ENCODE measurements at places on chromosomes 1 and 21.

DNA sequence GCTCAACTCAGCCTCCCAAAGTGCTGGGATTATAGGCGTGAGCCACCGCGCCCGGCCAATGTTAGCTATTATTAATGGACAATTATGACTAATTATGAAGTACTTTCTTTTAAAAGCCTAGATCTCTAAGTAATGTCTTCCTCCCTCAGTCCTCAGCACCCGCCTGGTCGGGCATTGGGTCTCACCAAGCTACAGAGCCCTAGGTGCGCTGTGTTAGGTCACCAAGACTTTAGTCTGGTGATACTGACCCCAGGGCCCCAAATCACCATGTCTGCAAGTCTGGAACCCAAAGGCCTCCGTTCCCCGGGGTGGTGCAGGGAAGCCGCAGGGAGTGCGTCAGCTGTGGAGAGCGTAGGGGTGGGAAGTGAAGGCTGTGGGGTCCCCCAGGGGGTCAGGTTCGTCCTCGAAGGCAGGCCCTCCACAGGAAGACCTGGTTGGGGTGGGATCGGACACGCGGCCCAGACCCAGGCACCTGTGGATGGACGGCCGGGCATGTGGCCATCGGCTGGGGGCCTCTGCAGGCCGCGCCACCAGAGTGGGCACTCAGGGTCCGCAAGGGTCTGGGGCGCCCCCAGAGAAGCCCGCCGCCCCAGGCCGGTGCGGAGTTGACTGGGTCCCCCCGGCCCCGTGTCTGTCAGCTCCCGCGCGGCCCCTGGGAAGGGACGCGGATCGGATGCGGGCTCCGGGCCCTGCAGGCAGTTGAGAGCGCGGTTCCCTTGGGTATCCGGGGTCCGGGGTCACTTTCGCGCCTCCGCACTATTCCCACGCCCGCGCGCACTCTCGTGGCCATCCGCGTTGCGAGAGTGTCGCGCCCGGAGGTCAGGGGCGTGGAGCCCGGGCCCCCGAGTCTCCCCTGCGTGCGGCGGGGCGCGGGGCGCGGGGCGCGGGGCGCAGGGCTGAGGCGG, 710 bp upstream of the PDXK start:
- DNase-seq = no peak

DNA sequence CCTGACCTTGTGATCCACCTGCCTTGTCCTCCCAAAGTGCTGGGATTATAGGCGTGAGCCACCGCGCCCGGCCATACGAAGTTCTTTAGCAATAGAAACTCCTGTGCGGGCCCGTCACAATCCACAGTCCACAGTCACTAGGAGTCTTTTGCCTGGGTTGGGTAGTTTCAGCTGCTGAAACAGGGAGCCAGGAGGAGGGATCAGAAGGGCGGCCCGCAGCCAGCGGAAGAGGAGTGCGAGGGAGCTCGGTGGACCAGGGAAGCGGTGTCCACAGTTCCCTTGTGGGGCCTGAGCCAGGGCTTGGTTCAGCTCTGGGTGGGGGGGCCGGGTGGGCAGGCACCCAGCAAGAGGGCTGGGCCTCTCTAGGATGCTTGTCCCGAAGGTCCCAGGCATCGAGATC, 17.9 kb upstream of the HSPG2 start:
- no peak for DNase-seq

DNA sequence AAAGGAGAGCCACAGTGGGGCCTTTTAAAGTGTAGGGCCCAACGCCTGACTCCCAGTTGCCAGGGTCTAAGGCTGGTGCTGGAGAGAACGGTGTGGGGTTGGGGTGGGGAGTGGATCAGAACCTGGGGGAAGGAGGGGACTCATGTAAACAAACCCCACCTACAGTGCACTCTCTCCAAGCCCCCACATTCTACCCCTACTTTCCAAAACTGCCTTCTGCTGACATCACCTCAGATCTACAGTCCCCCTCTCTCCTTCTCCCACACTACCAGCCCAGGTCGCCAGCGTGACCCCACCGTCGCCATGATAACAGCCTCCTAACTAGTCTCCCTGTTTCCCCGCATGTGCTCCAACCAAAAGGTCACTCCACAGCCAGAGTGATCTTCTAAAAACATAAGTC, 26.6 kb downstream of the TNNT2 start:
- no peak for DNase-seq

DNA sequence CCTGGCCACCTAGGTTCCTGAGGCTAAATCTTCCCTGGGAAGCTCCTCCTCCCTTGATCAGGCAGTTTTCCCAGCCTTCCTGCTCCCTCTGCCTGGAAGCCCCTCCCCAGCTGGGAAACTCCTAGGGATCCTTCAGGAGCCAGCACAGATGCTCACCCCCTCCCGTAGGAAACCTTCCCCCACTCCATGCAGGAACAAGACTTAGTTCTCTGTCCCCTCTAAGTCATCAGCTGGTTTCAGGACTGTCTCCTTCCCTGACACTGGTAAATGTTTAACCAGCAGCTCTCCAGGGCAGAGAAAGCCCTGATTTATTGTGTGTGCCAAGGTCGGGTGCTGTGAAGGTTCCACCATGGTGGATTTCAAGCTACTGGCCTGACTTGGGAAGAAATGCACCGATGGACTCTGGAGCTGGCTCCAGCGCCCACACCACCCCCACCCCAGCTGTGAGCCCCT, 25.0 kb downstream of the TTC39A start:
- no peak for DNase-seq

- DNase-seq = no peak
Observed at GRCh38 chr1:212982430-212983152, 32.2 kb downstream of the VASH2 start.

DNA sequence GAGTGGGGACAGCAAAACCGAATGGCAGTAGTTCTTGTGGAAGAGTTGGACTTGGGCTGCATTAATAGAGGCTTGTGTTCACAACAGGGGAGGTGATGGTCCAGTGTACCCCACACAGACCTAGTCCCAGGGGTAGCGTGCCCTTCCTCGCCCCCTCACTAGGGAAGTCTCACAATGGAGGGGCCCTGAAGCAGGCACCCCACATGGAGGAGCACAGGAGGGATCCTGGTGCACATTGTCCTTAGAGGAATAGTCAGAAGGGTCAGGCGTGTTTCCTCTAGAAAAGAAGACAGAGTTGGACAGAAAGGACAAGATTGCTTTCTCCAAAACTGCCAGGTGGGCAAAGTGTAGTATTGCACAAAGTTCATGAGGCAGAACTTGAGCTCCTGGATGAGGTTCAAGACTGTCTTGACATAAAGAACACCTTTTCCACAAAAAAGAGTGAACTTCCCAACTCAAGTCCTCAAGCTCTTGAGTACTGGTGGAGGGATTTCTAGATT, 23.3 kb downstream of the ETNK2 start:
- no peak for DNase-seq

DNA sequence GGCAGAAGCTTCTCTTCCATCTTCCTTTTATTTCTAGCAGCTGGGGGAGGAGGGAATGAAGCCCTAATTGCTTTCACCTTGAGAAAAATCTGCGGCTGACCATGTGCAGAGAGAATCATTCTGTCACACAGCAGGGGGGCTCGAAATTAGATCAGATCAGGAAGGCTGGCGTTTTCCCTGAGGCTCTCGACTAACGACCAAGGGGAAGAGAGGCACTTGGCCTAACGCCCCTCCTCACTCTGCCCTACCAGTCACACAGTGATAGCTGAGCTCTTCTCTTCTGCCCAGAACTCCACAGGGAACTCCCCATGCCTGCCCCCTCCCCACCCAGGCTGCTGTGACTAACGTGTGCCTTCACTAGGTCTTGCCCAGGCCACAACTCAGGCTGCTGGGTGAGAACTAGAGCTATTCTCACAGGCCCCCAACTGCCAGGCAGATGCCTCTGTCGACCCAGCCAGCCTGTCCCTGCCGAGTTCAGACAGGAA, 26.5 kb upstream of the KHDRBS1 start:
- peak; percentile 24 for DNase-seq

DNA sequence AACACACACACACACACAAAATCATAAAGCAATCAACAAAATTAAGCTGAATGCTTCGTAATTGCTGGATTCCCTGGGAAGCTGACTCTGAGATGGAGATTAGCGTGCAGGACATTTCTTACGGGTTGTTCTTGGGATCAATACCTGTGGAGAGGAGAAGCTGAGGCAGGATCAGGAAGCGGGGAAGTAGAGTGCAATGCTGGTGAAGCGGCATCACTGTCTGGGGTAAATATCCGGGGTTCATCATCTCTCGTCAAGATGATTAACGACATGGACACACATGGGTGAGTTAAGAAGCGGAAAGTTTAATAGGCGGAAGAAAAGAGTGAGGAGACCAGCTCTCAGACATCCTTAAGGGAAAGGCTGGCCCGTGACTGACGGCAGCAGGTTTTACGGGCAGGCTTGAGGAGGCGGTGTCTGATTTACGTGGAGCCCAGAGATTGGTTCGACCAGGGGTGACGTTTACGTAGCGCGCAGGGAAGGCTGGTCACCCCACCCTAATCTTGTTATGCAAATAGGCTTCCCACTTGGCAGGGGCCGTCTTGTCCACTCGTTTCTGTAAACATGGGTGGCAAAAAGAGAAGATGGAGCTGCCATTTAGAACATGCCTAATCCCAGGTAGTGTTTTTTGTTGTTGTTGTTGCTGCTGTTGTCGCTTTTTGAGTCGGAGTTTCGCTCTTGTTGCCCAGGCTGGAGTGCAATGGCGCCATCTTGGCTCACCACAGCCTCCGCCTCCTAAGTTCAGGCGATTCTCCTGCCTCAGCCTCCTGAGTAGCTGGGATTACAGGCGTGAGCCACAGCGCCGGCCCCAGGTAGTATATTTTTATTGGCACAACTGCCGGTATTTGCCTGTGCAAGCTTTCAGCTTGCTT, 135.6 kb upstream of the KCNJ15 start:
- no peak for DNase-seq

GRCh38 chr1:186099336-186100104, 275.5 kb downstream of the TPR start:
- DNase-seq = no peak

DNA sequence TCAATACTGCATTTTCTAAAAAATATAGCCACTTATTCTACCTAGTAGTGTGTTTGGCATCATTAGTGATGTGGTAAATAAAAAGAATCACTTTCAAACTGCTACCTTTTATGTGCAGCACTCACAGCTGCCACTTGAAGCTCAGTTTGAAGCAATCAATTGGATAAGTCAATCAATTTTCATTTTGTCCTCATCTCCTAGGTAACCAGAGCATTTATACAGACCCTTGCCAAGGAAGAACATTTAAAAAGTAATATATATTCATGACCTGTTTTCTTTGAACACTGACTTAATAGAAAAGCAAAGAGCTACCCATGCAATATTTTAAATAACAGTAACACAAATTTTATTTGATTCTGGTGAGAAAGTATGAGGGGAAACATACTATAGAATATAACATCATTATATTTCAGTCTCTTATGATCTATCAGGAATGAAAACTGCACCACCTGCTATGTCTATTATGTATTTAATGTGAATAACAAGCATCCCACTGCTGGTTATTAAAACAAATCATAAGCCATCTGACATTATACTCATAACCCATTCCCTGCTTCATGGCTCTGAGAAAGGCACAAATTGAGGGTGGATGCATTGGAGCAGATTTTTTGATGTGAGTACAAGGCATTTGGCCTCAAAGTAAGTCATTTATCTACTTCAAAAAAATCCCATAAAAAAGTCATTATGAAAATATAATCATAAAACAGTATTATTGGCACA, 168.4 kb upstream of the C21orf91 start:
- no peak for DNase-seq

GRCh38 chr1:99482750-99483149, 163.2 kb upstream of the PALMD start:
- DNase-seq = no peak

- DNase-seq = no peak
Observed at GRCh38 chr21:40923407-40923806, 76.4 kb upstream of the DSCAM start.

DNA sequence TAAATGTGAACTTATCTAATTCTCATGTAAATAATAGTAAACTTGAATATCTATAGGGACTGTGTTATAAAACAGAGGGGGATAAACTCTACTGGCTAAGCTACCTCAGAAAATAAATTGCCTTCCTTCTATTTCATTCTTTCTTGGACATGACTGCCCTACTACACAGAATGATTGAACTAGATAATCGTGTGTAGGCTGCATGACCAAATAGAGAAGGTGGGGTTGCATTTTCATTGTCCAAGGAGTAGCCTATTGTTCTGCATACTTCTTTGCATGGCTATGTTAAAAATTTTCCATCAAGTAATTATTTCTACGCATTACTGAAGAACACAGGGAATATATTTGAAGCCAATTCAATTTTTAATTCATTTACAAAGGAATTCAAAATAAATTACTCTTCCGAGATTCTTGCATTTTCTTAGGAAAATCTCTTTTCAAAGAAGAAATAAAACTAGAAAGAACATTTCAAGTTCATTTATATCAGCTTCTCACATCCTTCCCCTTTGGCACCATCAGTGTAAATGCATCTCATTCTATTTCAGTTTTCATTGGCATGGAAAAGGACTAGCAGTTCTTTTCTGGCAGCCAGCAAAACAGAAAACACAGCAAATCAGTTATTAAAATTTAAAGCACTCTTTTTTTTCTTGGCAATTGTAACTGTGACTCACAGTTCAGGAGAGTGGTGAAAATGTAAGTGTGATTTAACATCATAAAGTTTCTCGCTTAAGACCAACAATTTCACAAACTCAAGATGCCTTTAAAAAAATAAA, 714.7 kb downstream of the NCAM2 start:
- DNase-seq = no peak

- no peak for DNase-seq
Observed at GRCh38 chr21:39774227-39774626, 29.2 kb downstream of the IGSF5 start.

GRCh38 chr1:53327182-53327913, 522 bp downstream of the LRP8 start:
- peak; percentile 53 for DNase-seq

GRCh38 chr1:65165269-65165993, 17.4 kb downstream of the AK4 start:
- peak; percentile 43 for DNase-seq

DNA sequence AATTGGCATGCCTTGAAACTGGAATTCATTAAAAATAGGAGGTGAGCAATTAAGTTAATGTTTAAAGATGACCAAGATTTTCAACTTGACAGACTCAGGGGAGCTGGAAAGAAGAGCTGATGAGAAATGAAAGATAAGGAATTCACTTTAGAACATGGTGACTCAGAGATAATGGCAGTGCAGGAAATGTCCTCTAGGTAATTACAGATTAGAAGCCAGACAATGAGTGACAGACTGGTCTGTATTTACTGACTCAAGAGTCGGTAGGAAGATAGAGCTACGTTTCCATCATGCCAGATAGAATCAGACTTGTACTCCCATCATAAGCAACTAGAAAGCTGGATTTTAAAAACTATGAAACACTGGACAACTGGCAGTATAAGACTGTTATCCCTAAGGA, 151.6 kb downstream of the AJAP1 start:
- no peak for DNase-seq

GRCh38 chr1:162627662-162628296, 4.5 kb upstream of the DDR2 start:
- DNase-seq = peak; percentile 19

GRCh38 chr1:169113613-169114119, 7.2 kb downstream of the ATP1B1 start:
- DNase-seq = peak; percentile 64

GRCh38 chr1:152107031-152107983, 7.9 kb downstream of the TCHH start:
- no peak for DNase-seq

- DNase-seq = no peak
Observed at GRCh38 chr1:162908780-162909179, 47.8 kb upstream of the CCDC190 start.

Data from iPS-NIHi11 (cell line).